AG04450 (cell line): ENCODE measurements at places on chromosomes 3 and 15. TPM values are rescaled to one million over a fixed set of nuclear protein-coding genes. Genes with fewer than 3 reads are reported as not detected.

Gene CNTN4
- not detected in 2 replicates for polyA plus RNA-seq

Gene SCAANT1
- not detected in 2 replicates for polyA plus RNA-seq

Gene TGM5
- polyA plus RNA-seq = not detected in 2 replicates

Gene FETUB
- not detected in 2 replicates for polyA plus RNA-seq
